Prostate gland (tissue), 2 donors: ENCODE measurements at places on chromosomes 2 and 18.

- DNase-seq: no peak
Measured at GRCh38 chr2:181944164-181944913, 41.3 kb upstream of the PPP1R1C start.

GRCh38 chr18:63730773-63731172, 28.0 kb downstream of the SERPINB11 start:
- DNase-seq: no peak

DNA sequence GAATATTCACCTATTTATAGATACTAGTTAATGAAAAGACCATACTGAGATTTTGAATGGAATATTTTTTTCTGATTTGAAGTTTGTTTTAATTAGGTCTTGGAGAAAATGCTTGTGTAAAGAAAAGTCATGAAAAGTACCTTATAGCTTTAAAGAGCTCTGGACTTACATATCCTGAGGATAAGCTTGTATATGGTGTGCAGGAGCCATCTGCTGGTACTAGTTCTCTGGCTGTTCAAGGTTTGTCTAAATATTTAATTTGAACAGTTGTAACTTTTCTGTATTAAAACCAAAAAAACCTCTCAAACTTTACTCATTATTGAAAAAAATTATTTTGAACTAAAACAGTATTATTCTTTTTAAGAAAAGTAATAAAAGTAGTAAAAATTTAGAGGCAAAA, 50.1 kb downstream of the UBR3 start:
- no peak for DNase-seq

- DNase-seq: no peak
Measured at GRCh38 chr2:10926191-10926820, 14.6 kb downstream of the KCNF1 start.

- DNase-seq: no peak
Measured at GRCh38 chr2:44016282-44016681, 20.5 kb upstream of the LRPPRC start.

DNA sequence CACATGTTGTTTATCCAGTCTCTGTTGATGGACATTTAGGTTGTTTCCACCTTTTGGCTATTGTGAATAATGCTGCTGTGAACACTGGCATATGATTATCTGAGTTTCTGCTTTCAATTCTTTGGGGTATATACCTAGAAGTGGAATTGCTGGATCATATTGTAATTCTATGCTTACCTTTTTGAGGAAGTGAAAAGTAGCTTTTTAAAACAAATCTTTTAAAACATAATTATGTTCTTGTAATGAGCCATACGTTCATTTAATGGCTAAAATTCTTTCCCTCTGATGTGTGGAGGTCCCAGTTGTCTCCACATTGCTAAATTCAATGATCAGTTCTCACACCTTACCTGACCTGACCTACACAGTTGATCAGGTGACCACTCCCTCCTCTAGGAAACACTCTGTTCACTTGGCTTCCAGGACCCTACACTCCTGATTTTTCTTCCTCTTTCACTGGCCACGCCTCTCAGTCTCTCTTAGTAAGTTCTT, 27.8 kb upstream of the SERTAD2 start:
- DNase-seq: no peak

DNA sequence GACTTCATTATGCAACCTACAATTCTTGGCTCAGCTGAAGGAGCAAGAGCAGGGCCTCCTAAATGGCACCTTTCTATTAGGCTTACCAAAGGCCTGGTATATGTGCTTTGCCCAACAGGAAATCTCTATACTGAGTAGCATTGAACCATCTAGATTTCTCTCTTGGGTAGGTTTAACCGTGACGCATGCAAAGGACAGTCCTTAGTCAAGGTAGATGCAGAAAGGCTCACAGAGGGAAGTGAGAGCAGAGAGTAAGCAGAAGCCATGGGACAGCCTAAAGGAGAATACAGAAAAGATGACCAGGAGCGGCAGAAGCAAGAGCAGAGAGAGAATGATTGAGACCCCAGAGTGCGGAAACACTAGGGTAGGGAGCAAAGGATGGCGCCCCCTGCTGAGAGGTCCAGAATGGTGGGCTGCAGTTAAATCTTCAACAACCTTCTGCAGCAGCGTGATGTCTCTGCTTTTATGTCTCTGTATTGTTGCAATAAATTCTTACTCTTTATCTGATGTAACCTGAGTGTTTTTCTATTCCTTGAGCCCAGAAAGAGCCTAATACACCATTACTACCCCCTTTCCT, 4.7 kb upstream of the OSBPL1A start:
- DNase-seq: no peak

DNA sequence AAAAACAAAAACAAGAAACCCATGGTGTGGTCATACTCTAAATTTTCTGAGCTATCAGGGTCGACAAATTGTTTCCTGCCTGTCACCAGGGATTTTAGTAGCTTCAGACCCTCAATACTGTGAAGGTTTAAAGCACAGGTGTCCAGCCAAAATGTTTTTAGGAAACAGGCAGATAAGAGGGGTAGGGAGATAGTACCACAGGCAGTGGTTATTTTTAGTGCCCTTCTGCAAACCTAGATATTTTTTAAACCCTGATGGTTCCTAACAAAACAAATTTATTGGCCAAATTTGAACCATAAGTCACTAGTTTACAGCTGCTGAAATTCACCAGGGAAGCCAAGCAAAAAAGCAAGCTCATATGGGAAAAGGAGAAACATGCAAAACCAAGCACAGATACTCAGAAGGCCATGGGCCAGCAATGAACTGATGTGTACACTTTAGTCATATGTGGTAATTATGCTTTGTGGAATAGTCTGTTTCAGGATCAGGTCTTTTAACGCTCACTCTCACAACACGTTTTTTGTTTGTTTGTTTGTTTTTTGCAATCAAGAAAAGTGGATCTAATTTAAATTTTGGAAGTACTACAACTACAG, 156.8 kb upstream of the STK17B start:
- no peak for DNase-seq

DNA sequence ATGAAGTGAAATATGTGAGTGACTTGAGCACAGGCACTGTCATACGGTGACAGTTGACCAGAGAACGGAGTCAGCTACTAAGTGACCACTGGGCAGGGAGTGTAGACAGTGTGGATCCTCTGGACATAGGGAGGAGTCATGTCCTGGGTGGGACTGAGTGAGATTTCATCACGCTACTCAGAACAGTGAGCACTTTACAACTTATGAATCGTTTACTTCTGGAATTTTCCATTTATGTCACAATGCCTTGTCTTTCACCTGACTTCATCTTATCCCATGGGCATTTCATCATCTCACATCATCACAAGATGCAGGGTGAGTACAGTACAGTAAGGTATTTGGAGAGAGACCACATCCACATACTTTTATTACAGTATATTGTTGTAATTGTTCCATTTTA, 29.0 kb downstream of the PTPRM start:
- no peak for DNase-seq

DNA sequence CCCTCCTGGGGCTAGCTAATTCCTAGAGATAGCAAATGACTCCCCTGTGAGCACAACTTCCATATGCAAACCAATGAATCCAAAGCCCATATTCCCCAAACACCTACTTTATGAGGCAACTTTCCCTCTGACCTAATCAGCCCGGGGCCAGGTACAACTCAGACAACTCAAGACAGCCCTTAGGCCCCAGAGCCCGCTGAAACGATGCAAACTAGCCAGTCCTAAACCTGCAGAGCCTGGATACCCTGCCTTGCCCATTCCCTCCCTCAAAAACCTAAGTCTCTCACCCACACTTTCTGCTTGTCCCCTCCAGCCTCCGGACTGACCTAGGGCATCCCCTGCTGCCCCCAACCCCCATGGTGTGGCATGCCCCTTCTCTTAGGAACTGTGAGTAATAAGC, 142.8 kb downstream of the ACTR3 start:
- no peak for DNase-seq

- no peak for DNase-seq
Measured at GRCh38 chr2:89767572-89768435, 1076.3 kb downstream of the RPIA start.

GRCh38 chr2:133640103-133640502, 71.8 kb upstream of the NCKAP5 start:
- no peak for DNase-seq

DNA sequence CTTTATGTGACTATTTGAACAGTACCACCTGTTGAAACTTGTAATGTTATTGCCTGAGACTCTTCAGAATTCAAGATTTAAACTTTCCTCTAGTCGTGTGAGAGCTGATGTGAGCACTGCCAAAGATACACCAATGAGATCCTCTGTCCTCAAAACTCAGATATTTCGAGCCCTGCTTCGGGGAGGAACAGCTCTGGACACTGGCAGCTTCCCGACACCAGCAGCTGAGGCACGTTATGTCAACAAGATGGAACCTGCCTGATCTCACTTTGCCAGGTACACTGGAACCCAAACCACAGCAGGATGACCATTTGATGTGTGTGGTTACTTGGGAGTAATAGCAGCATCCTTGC, 319.9 kb upstream of the RBMS1 start:
- DNase-seq: peak; percentile 14

- no peak for DNase-seq
Measured at GRCh38 chr2:174438146-174438886, 42.8 kb downstream of the SCRN3 start.

DNA sequence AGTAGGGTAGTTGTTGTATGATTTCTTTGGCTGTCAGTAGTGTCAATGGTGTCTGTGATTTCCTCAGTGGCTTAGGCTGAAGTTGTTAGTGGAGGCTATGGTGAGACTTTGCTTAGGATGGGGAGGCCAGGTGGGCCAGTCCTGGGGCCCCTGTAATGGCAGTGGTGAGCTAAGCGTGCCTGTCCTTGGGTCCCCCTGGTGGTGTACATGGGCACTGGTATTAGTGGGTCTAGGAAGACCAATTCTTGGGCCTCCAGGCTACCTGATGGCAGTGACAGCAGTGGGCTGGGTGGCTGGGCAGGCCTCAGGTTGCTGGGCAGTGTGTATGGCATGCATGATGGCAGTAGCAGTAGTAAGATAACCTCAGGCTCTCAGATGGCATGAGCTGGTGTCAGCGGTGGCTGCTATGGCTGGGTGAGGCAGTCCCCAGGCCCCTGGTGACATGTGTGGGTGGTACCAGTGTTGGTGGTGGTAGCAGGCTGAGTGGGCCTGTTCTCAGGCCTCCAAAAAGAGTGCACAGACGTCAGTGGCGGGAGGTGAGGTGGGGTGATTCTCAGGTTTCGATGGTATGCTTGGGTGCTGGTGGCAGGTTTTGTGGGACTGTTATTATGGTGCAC, 103.2 kb downstream of the KLHL14 start:
- no peak for DNase-seq

GRCh38 chr2:186853951-186854350, 5.0 kb upstream of the ZSWIM2 start:
- DNase-seq: no peak

DNA sequence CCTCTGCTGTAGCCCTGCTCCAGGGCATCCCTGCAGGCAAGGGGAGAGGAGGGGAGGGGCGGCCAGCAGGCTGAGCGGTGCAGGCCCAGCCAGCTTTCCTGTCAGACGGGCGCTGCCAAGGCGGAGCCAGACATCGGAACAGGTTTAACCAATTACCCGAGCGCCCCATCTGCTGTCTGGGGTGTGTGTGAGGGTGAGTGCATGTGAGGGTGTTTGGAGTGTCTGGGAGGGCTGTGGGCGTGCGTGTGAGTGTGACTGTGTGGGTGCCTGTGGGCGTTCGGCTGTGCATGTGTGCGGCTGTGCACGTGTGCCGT, 20.0 kb downstream of the EMX1 start:
- no peak for DNase-seq

DNA sequence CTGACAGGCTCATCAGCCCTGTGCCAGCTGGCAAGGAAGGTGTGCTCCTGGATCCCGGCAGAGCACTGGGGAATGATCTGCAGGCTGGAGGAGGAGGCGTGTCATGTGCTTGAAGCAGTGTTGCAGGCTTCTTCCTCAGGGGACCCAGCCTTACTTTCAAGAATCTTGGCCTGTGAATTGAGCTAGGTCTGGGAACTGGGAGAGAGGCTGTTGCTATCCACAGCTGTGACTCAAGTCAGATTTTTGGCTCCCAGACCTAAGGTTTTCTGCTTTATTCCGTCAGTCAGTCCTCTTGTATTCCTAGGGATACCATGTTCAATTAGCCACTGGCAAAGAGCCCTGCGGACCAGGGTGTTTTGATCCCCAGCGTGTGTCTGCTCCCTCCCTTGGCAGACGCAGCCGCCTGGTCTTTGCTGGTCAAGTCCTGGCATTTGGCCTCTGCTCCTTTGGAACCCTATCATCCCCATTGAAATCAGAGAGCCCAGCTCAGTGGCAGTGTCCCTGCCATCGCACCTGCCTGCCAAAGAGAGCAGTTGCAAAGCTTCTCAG, 32.4 kb downstream of the ASB1 start:
- DNase-seq: no peak

DNA sequence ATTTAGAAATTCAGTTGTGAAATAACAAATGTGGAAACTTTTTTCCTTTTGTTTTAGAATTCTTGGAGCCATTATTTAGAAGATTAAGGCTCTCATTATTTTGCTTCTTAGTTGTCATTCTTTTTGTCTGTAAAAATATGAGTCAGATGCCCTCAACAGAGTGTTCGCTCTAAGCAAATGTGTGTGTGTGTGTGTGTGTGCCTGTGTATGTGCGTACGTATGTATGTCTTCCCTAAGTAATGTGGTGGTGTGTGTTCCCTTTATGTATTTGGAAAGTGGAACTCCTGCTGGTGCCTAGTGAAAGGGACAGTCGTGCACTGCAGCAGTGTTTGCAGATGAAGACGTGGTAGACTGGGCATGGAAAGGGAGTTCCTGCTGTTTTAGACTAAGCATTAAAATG, 27.5 kb downstream of the ZNF407 start:
- DNase-seq: no peak

GRCh38 chr2:39228413-39229209, 15.2 kb downstream of the CDKL4 start:
- DNase-seq: no peak

GRCh38 chr2:108351889-108352288, 25.9 kb upstream of the SULT1C4 start:
- no peak for DNase-seq

DNA sequence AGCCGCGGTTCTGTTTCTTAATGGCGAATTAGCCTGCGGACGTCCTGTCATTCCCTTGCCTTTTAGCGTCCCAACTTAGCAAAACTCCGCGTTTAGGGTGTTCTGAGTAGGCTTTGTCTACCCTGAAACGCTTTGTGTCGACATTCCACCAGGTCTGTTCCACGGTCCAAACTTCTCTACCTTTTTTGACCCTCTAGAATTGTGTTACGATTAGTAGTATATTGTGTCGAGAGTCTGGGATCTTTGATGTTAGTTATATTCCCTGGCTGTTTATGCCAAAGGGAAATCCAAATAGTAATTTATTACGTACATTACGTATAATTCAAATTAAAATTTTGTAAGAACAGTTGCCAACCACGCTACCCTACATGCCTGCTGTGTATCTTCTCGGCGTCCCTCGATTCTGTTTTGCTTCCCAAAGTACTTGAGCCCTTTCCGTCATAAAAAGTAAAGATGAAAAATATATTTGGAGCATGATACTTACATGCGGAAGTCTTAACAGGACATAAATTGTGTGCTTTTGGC, 495 bp upstream of the TTC32 start:
- no peak for DNase-seq

DNA sequence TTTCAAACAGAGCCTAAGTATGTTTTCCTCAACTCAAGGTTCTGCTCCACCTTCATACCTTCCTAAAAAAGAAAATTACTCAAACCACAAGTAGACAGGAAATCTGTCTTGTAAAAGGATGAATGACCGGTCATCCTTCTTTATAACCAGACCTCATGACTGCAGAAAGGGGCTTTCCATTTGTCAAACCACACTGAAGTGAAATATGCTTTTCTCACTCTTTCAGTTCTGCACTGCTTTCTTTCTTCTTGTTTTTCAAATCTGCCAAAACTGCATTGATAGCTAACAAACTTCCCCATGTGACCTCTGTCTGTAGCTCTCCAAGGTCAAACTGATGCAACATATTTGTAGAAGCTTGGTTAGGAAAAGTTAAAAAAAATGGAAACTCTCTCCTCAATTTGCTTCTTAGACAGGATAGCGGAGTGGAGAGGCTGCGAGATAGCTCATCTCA, 308.9 kb upstream of the CCDC68 start:
- no peak for DNase-seq
